Vagina (tissue), 2 donors: ENCODE measurements at places on chromosomes 13 and 19.

DNA sequence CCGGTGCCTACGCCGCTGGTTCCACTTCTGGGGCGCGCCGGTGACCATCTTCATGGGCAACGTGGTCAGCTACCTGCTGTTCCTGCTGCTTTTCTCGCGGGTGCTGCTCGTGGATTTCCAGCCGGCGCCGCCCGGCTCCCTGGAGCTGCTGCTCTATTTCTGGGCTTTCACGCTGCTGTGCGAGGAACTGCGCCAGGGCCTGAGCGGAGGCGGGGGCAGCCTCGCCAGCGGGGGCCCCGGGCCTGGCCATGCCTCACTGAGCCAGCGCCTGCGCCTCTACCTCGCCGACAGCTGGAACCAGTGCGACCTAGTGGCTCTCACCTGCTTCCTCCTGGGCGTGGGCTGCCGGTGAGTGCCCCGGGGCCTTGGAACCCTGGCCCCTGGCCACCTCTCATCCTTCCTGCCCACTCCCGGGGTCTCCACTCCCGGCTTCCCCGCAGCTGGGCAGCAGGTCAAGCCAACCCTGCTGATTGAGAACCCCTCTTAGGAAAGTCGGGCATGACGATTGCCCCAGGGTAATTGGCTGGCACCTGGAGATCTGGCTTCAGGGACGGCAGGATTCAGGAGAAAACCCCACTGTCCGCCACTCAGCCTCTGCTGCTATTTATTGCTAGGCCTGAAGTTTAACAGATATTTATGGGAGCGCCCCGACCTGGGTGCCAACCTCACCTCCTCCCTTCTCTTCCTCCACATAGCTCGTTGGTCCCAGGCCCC lies 39.1 kb downstream of the TRPM4 start:
- no peaks in the 10 kb centered on the region for H3K27me3 ChIP-seq
- H3K4me3 ChIP-seq = peak overlapping the region; percentile 3
- H3K36me3 ChIP-seq = peaks cover 20% of the 10 kb centered on the region
- no peak for DNase-seq
- no peaks in the 10 kb centered on the region for H3K4me1 ChIP-seq

- H3K36me3 ChIP-seq = no peaks in the 10 kb centered on the region
- no peaks in the 10 kb centered on the region for H3K27me3 ChIP-seq
- H3K27ac ChIP-seq = no peak overlapping the region
Measured at GRCh38 chr19:18841400-18841799, 9.6 kb downstream of the UPF1 start.

GRCh38 chr19:48537541-48537940 lies 14.4 kb upstream of the SULT2B1 start:
- no peak overlapping the region for H3K27ac ChIP-seq
- no peaks in the 10 kb centered on the region for H3K27me3 ChIP-seq
- H3K4me3 ChIP-seq = no peak overlapping the region
- H3K4me1 ChIP-seq = no peaks in the 10 kb centered on the region
- no peak for DNase-seq
- H3K36me3 ChIP-seq = no peaks in the 10 kb centered on the region

DNA sequence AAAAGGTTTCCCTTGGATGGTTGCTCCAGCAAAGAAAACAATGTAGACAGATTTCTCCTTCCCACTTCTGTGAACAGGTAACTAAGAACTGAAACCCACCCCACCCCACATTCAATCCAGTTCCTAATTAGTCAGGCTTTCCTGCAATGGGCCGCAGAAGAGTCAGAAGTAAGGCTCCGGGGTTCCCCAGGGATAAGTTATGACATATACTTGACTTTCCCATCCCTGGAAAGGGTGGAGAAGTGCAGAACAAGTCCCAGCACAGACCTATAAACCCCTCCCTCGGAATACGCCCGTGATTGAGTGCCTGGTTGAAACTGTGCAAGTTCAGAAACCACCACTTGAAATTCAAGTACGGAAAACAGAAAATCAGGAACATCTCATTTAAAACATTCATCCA lies 24.9 kb downstream of the RCBTB2 start:
- DNase-seq = no peak
- no peaks in the 10 kb centered on the region for H3K36me3 ChIP-seq
- H3K4me1 ChIP-seq = peaks cover 68% of the 10 kb centered on the region
- no peaks in the 10 kb centered on the region for H3K27me3 ChIP-seq
- peak overlapping the region; percentile 84 for H3K27ac ChIP-seq
- no peak overlapping the region for H3K4me3 ChIP-seq

GRCh38 chr19:7552781-7553180 lies 17.3 kb downstream of the PNPLA6 start:
- no peak overlapping the region for H3K27ac ChIP-seq
- peaks cover 3% of the 10 kb centered on the region for H3K36me3 ChIP-seq
- no peaks in the 10 kb centered on the region for H3K4me1 ChIP-seq
- DNase-seq = no peak
- H3K4me3 ChIP-seq = no peak overlapping the region

DNA sequence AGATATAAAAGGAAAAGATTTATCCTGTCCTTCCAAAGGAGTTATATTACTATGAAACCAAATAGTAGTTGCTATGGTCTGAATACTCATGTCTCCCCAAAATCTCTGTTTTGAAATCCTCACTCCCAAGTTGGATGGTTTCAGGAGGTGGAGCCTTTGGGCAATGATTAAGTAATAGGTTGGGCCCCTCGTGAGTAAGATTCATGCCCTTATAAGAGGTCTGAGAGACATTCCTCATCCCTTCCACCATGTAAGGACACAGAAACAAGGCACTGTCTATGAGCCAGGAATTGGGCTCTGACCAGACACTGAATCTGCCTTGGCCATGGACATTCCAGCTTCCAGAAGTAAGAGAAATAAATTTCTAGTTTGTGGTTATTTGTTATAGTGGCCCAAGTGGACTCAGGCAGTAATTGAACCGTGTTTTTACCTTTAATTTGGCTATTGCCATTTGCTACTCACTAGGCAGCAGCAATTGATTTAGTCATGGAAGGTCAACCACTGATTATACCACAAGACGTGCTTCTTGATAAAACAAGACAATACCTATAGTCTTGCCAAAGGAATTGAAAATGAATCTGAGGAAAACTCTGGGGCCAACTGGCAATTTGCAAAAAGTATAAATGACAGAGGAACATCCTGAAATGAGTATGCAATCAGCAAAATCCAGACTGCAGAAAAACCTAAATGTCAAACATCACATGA lies 717.4 kb upstream of the SPRY2 start:
- H3K27me3 ChIP-seq = no peaks in the 10 kb centered on the region
- no peak overlapping the region for H3K4me3 ChIP-seq
- no peaks in the 10 kb centered on the region for H3K4me1 ChIP-seq
- DNase-seq = no peak

DNA sequence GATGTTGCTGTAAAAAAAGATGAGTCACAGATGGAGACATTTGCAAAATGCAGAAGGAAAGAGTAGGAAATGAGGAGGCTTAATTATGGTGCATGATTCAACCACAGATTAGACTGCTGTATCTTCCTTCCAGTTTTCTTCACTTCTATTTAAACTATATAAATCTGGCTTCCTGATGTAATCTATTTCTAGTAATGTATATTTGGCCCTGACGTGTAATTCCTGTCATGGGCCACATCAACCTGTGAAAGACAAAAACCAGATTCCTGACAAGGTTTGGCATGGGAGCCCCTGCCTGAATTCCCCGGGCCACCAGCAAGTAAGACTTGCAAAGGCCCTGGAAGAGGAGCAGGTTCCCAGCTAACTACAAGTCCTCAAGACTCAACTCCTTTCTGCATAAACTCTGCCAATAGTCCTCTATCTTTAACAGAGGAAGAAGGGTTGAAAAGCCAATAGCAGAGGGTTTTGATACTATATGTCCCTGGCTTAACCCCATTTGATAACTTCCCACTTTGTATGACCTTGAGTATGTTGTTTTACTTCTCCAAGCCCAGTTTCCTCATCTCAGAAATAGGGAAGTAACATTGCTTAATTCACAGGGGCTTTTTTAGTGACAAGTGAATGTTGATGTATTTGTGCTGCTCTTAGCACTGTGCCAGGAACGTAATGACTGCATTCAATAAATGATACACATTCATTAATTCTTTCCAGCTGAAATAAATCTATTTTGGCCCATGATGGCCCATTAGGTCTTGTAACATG lies 172.7 kb downstream of the SPRY2 start:
- no peaks in the 10 kb centered on the region for H3K27me3 ChIP-seq
- no peaks in the 10 kb centered on the region for H3K4me1 ChIP-seq
- no peaks in the 10 kb centered on the region for H3K36me3 ChIP-seq
- H3K27ac ChIP-seq = no peak overlapping the region

DNA sequence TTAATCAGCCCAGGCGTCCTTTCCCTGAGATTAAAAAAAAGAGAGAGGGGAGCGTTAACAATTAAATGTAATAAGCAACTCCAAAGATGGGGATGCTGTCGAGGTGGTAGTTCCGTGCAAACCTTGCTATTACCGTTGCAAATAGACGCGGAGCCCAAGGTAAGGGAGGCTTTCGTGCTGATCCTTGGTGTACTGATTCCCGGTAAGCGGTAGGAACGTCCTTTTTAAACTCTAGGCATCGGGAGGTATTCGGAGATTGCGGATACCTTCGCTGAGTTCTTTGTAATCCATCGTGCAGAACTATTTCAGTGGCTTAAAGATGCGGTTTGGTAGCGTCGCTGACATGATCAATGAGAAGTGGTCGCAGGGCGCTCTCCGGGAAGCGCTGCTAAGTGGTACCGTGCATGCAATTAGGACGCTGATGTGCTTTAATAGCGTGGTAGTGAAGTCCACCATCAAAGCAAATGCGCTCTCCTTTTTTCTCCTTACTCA lies 3.1 kb downstream of the SLITRK5 start:
- H3K36me3 ChIP-seq = no peaks in the 10 kb centered on the region
- no peak overlapping the region for H3K27ac ChIP-seq
- no peak for DNase-seq
- H3K27me3 ChIP-seq = no peaks in the 10 kb centered on the region
- peaks cover 51% of the 10 kb centered on the region for H3K4me1 ChIP-seq

GRCh38 chr19:51576850-51577249 lies 5.8 kb downstream of the ZNF175 start:
- no peak overlapping the region for H3K4me3 ChIP-seq
- DNase-seq = no peak
- peaks cover 20% of the 10 kb centered on the region for H3K4me1 ChIP-seq
- H3K27ac ChIP-seq = no peak overlapping the region
- H3K36me3 ChIP-seq = no peaks in the 10 kb centered on the region

GRCh38 chr19:41810301-41810700 lies 13.9 kb downstream of the CEACAM3 start:
- DNase-seq = no peak
- H3K36me3 ChIP-seq = no peaks in the 10 kb centered on the region
- no peaks in the 10 kb centered on the region for H3K27me3 ChIP-seq
- no peak overlapping the region for H3K27ac ChIP-seq
- no peaks in the 10 kb centered on the region for H3K4me1 ChIP-seq
- no peak overlapping the region for H3K4me3 ChIP-seq

DNA sequence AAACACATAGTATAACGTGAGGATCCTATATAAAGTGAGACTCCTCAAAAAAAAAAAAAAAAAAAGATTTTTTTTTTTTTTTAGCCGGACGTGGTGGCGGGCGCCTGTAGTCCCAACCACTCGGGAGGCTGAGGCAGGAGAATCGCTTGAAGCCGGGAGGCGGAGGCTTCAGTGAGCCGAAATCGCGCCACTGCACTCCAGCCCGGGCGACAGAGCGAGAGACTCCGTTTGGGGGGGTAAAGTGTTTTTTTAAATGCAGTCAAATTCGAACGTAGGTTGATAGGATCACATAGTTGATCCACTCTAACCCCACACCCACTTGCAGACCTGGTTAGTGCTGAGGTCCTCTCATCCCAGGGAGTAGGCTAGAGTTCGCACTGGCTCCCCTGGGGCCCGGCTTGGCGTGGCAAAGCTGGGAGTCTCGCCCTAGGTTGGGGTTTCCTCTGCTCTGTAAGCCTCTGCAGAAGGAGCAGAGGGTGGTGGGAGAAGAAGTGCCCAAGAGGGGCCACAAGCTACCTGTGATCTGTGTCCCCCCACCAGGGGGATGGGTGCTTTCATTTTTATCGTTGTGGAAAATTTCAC lies 6.5 kb downstream of the RNF225 start:
- no peaks in the 10 kb centered on the region for H3K36me3 ChIP-seq
- H3K27ac ChIP-seq = peak overlapping the region; percentile 57
- H3K4me3 ChIP-seq = peak overlapping the region; percentile 57

- H3K4me3 ChIP-seq = peak overlapping the region; percentile 49
- H3K27ac ChIP-seq = peak overlapping the region; percentile 96
- peaks cover 72% of the 10 kb centered on the region for H3K4me1 ChIP-seq
Measured at GRCh38 chr19:35140207-35140961, 1.8 kb downstream of the FXYD1 start.

DNA sequence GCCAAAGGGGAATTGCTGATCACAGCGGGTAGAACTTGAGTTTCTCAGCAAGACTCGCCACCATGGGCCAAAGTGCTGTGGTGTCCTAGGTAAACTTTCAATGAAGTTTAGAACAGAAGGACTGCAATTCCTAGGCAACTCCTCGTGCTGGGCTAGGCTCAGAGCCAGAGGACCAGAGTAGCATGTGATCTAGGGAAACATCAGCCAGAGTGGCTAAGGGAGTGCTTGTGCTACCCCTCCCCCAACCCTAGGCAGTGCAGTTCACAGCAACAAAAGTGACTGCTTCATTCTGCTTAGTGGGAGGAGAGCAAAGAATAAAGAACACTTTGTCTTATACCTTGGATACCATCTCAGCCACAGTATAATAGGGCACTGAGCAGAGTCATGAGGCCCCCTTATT lies 1658.6 kb upstream of the MIR17HG start:
- DNase-seq = no peak
- no peaks in the 10 kb centered on the region for H3K36me3 ChIP-seq
- no peaks in the 10 kb centered on the region for H3K27me3 ChIP-seq
- H3K4me1 ChIP-seq = no peaks in the 10 kb centered on the region

DNA sequence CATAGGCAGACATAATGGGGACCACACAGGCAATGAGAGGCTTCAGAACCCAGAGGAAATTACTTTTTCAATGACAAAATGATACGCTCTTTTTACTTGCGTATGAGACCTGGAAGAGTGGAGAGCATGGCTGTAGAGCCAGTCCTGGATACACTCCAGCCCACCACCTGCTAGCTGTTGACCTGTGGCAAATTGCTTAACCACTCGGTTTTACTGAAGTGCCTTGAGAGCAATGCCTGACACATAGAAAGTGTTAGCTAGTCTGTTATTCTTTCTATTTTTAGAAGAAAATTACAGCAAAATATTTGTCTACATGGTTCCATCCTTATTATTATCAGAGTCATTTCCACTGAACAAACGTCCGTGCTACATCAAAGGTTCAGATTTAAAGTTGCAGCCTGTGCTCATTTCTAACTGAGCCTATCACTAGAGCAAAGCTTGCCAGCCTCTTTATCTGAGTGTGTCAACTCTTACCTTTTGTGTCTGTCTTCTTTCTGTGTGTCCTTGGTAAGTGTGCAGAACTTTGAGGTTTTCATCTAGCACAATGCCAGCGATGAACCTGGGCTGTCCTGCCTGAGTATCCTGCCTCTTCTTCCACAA lies 9.6 kb upstream of the GPR183 start:
- no peak for DNase-seq
- no peak overlapping the region for H3K4me3 ChIP-seq

- H3K4me1 ChIP-seq = no peaks in the 10 kb centered on the region
- no peaks in the 10 kb centered on the region for H3K36me3 ChIP-seq
- H3K27me3 ChIP-seq = no peaks in the 10 kb centered on the region
- DNase-seq = no peak
Measured at GRCh38 chr13:40074338-40074737, 418.9 kb downstream of the COG6 start.
